ENCODE measurements at places on chromosomes 4 and X.

- no peak for DNase-seq
These were observed 11.3 kb upstream of the APLN start for GRCh38 chrX:129665916-129666644.

DNA sequence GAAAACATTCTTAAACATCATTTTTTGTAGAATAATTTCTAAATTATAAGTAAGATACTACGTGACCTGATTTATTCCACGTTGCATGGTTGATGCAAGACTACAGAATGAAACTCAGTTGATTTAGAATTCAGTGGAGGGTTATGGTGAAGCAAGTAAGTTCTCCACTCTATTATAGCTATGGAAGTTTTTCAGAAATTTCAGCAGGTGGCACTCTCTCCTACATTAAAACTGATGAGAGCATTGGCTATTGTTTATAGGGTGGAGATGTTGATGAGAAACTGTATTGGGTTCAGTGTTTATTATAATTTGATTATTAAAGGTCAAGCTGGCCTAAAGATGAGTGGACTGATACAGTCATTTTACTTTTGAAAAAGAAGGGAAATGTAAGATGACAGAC, 88.0 kb downstream of the FNIP2 start:
- DNase-seq, result no peak

DNA sequence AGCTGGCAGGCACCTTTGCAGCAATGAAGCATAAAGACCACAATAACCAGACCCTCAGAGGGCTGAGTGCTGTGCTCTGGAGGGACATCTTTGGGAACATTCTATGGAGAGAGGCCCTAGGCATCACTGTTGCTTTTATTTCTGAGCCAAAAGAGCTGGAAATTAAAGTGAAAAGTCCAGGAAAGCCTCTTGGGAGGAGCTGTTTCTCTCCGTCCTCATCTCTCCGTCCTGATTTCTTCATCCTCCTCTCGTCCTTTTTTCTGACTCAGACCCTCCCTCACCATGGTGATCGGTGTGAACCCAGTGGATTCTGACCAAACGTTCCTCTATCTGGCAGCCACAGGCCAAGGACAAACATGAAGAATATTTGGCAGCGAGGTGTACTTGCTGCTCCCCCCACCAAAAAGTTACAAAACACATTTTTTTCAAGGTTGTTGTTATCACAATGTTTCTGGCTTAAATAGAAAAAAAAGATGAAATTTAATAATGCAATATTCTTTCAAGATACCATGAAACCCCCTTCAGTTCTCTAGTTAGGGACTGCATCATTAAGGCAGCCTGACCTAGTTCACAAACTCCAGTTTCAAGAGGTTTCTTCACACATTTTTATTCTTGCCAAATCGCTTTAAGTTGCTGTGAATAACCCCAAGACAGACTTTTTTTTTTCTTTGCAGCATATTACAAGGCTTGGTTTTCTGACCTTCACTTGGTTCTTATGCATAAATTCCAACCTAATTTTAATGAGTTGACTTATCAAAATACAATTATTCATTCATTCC, 80.2 kb downstream of the SCD5 start:
- no peak for DNase-seq

DNA sequence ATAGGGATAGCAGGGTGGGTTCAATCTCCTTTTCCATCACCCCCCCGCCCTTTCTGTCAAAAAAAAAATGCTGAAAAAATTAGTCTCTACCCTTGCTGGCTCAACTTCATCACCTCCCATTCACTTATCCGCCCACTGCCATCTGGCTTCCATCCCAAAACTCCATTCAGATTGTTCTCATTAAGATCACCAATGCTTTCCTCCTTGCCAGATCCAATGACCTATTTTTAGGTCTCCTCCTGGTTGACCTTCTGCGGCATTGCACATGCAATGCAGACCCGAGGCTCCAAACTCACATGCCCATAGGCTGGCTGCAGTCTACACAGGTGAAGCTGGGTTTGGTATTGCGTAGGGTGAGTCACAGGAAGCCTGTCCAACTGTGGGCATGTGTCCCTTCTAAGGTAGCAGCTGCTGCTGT, 21.1 kb upstream of the STIM2 start:
- no peak for DNase-seq

DNA sequence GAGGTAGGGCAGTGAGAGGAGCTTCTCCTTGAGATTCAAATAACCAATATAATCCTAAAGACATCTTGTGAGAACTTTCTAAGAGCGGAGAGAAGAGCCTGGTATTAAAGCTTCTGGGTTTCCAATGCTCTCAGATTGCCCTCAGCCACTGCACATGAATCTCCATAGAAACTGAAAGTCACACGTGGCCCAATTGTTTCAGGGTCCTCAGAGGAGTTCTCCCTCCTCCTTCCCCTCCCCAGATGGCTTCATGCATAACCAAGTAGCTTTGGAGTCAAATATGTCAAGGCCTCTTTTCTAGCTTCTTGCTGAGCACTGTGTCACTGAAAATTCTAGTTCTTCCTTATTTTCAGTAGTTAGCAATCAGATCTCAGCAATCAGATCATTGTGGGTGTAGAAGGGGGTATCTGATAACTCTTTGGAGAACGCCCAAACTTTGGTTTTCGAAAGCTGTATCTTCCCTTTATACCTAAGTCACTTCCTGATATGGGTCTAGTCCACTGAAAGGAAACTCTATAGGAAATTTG, 2.2 kb downstream of the BTK start:
- no peak for DNase-seq

DNA sequence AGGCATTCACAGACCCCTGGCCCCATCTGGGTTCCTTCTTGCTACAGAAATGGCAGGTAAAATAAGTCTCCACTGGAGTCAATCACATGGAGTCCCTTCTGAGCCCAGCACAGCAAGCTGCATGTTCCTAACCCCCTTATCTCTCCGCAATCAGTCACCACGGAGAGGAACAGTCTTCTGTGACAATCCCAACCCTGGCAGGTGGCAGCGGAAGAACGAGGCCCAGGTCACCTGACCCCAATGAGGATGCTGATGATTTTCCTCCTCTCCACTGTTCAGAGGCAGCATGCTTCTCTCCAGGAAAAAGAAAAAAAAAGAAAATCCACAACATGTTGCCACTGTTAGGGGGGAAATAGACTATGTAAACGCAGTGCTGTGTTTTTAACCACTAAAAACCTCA, 50.1 kb downstream of the TSPAN5 start:
- DNase-seq, result no peak

DNA sequence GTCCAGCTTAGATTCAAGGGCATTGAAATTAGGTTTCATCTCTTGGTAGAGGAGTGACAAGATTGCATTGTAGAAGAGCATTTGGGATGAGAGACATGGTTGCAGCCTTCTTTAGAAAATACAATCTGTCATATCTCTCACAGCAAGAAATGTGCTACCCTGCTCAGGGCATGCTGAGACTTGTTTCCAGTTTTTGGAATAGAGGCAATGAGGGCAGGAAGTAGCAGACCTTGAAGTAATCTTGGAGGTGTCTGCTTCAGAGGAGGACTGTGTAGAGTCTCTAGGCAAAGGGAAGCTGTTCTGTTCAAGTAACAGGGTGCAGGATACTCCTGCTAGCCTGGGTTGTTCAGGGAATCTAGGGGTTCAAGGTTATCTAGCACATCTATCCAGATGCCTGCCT, 116.1 kb upstream of the ZNF827 start:
- no peak for DNase-seq

DNA sequence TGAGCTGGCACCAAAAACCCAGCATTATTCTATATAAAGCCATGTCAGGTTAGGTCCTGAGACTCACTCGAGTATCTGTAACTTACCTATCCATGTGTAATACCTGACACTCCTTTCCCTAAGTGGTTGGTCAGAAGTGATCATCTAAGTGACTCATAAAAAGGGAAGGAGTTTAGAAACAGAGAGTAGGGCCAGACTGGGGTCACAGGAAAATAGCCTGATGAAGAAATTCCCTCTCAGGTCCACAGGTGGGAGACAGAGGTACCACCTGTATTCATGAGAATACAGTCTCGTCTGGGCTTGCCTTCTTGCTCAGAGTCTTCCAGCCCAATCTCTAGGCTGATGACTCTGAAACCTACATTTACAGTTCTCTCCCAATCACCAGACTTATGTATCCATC, 161.8 kb upstream of the MAP3K15 start:
- DNase-seq, result no peak

DNA sequence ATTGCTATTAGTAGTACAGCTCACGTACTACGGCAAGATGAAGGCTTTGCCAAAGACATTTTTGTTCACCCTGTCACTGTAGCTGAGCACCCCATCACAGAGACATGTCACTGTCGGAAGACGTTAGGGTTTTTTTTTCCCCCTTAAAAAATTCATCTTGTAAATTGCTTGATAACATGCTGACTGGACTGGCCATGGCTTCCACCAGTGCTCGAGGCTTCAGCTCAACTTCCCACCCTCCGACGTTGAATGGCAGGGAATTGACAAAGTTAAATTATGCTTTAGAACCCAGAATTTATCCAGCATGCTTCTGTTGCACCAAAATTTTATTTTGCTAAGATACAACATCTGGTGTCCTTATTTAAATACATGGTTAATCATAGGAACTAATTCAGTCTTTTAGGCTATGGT, 707 bp upstream of the OTUD4 start:
- DNase-seq, result no peak

GRCh38 chr4:43330288-43330687, 437.8 kb downstream of the GRXCR1 start:
- no peak for DNase-seq

DNA sequence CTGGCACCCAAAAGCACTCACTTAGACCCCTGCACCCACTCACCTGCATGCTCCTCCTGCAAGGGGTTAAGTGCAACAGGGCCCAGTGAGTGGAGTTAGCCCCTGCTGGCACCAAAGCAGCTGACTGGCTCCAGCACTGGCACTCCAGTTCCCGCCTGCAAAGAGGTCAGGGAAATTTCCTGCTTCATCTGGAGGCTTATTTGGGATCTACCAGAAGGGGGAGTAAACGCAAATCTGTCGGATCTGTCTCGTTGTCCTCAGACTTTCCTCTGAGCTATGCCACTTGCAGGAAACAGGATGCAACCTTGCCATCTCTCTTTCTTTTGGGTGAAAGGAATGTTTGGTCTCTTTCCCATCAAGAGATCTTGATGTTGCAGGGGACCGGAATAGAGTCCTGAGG, 435.6 kb downstream of the PCDH10 start:
- no peak for DNase-seq

DNA sequence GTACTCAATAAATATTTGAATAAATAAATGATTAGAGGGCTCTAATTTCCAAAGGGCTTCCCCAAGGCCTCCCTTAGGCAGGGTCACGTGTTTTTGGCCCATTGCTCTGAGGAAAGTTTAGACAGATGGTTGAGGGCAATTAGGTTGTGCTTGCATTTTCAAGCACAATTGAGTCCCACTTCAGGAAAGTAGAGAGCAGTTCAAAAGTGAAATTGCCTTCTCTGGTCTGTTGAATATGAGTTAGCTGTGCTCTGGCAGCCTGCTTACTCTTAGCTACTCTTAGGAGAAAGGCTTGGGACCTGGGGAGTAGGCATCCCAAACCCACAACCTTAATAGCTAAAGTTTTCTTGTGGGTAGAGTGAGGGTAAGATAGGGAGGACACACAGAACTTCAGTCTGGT, 9.0 kb upstream of the DRP2 start:
- no peak for DNase-seq

DNA sequence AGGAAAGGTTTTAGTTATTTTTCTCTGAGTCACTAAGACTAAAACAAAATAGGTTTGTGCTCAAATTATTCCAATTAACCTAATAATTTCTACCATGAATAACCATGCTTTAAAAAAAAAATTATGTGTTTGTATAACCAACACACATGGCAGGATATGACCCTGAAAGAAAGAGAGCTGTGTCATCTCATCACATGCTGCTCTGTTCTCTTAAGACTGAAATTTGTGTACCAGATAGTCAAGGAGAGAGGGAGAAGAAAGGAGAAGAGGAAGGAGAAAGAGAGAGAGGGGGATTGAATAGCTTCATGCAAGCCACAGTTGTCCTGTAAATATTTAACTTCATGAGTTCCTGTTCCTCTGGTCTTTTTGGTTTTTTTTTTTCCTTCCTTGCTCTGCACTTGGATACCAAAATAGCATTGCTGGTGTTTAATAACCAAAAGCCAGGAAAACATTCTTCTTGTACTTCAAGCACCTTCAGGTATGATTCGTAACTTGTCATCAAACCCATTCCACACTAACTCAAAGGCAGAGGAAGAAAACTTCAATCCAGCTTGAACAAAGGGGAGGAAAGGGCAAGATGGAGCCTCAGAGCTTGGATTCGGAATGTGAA, 6.4 kb upstream of the PROM1 start:
- DNase-seq, result no peak

GRCh38 chrX:65925005-65925404, 114.9 kb downstream of the VSIG4 start:
- no peak for DNase-seq

- no peak for DNase-seq
These were observed 254.2 kb downstream of the DHX15 start for GRCh38 chr4:24330172-24330571.

- no peak for DNase-seq
These were observed 897.5 kb upstream of the AGA start for GRCh38 chr4:178339769-178340168.

DNA sequence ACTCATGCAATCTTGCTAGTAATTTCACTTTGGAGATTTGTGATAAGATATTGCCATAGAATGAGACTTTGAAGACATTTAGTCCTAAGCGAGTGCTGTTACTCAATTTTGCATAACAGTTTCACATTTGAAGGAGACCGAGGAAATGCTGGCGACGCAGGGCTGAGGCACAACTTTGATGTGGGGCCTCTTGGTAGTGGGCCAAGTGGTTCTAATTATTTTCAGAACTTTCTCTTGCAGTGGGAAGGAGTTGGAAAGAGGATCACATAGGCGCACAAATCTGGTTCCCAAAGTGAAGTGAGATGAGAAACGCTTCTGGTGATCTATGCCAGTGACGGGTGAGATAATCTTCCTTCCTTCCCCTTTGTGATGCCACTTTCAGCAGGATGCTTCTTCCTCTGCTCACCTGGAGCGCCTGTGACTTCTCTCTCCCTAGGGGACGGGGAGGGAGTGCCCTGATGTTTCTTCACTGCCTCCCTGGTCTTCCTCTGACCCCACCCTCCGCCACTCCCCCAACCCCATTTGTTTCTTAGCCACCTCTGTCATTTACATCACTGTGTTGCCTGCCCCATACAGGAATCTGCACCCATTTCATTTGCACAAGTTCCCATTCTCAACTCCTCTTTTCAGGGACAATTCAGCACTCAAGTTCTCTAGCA, 138.9 kb upstream of the MID1 start:
- no peak for DNase-seq

DNA sequence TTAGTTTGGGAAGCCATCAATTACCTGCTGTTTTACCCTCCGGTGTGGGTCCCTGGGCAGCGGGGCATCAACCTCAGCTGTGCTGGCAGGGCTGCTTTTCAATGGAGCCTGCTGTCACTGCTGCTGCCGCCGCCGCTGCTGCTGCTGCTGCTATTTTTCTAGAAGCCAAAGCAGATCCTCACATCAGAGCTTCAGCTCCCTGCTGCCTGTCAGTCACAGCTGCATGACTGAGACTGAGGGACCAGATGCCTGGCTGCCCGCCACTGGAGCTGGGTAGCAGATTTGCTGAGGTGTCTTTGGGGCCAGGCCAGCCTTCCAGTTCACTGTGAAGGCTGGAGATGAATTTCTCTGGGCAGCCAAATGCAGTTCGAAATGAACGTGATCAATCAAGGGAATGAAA, 200.3 kb upstream of the NHS start:
- no peak for DNase-seq

- no peak for DNase-seq
These were observed 11.8 kb downstream of the KIF4A start for GRCh38 chrX:70301716-70302115.

GRCh38 chr4:130850019-130850524, 1754.1 kb downstream of the C4orf33 start:
- DNase-seq, result no peak

- no peak for DNase-seq
These were observed 13.0 kb downstream of the SASH3 start for GRCh38 chrX:129792586-129793291.
